ENCODE measurements at places on chromosomes 6 and 20.

DNA sequence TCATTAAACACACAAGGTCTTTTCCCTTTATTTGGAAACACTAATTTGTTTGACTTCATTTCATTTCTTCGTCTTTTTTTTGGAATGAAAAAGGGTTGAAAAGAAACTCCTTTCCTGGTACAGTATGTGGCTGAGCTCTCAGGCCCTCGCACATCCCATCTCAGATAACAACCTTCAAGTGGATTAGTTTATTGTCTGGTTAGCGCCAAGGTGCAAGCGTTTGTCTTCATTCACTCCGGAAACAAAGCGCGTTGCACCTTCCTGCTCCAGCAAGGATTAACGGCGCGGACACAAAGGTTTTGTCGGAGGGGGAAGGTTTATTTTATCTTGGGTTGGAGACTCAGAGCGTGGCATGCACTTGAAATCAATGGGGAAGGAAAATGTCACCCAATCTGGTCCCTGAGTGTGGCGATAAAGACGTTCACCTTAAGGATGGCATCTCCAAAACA, 5.3 kb upstream of the NKX2-2 start:
- DNase-seq, result no peak

DNA sequence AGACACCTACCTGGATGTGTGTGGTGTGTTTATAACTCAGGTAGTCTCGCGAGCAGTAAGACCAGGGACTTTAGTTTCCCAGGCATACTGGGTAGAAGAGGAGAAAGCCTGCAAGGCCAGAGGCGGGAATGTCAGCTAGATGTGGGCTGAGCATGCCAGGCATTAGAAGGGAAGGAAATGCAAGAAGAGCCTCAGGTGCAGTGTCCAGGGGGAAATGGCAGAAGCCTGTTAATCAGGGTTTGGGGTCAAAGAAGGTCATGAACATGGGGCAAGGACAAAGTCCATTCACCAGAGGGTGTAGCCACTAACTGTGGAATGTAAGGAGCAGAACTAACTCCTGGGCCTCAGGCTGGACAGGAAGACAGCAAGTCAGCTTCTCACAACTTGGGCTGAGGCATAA, 305.0 kb downstream of the SMOC2 start:
- no peak for DNase-seq

GRCh38 chr6:135094403-135094821, 39.8 kb upstream of the HBS1L start:
- DNase-seq, result no peak

GRCh38 chr20:44643596-44644229, 7.8 kb downstream of the ADA start:
- DNase-seq, result peak; percentile 43

DNA sequence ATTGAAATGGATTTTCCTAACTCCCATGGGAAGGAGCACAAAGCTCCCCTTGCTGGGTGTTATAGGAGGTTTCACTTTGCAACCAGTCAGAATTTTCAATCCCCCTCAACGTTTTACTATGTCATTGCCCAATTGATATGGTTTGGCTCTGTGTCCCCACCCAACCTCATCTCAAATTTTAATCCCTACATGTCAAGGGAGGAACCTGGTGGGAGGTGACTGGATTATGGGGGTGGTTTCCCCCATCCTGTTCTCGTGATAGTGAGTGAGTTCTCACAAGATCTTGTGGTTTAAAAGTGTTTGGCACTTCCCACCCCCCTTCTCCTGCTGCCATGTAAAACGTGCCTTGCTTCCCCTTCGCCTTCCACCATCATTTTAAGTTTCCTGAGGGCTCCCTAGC, 62.9 kb downstream of the ZMYND8 start:
- DNase-seq, result no peak

DNA sequence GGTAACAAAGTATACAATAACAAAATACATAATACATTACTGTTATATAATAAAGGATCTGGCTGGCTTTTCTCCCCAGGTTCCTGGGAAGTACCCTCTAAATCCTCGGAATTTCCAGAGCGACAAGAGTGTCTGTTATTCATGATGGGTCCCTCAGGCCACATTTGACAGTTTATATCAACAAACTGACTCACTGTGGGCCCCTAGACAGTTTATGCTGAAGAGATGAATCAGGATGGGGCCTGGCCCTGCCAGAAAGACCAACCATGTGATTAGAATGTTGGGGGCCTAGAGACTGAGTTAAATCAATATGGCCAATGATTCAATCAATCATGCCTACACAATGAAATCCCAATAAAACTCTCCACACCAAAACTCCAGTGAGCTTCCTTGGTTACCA, 13.5 kb downstream of the USP45 start:
- DNase-seq, result no peak
